ENCODE measurements at places on chromosomes 12 and 14.

DNA sequence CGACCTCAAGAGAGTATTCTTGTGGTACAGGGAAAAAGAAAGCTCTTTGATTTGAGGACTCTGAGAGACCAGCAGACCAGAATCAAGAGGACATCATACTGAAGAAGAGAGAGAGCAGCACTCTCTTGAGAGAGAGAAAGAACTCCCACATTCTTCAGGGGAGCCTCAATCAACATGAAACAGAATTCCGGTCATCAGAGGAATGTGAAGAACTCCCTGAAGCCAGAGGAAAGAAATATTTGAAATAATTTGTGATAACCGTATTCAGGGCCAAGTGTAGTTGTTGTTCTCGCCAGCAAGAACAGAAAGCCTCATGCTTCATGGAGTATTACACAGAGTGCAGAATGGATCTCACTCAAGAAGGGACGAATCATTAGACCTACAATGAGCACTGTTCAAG is 363.8 kb upstream of the TMEM132C start:
- no peak for DNase-seq

DNA sequence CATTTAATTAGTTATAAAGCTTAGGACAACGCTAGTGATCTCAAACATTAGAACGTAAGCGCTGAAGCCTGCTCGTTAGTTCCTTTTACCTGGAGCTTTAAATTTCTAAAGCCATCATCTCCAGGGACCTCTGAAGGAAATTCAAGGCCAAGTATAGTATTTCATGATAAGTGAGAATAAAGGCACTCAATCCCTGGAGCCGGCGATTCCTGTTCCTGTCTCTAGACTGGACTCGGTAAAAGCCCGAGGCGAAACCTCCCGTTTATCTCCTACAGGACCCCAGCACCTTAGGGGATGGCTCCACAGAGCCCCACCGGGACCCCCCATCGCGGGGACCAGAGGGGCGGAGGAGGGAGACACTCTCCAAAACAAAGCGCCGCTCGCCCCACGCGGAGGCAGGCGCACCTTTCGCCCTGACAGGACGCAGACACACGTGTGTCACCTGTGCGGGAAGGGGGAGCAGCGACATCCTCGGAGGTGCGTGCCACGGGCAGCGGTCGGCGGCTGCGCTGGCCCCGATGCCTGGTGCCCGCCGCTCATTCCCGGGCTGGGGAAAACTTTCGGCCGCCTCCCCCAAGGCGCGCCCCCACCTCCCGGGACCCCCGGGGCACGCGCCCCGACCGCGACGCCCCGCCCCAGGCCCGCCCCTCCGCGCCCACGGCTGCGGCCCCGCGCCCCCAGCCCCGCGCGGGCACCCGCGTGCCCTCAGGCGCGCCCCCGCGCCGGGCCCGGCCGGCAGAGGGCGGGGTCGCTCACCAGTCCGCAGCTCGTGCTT is 678 bp downstream of the RPS6KA5 start:
- no peak for DNase-seq

- peak; percentile 47 for DNase-seq
These were observed 16.6 kb downstream of the TAMALIN start for GRCh38 chr12:52023182-52023975.

DNA sequence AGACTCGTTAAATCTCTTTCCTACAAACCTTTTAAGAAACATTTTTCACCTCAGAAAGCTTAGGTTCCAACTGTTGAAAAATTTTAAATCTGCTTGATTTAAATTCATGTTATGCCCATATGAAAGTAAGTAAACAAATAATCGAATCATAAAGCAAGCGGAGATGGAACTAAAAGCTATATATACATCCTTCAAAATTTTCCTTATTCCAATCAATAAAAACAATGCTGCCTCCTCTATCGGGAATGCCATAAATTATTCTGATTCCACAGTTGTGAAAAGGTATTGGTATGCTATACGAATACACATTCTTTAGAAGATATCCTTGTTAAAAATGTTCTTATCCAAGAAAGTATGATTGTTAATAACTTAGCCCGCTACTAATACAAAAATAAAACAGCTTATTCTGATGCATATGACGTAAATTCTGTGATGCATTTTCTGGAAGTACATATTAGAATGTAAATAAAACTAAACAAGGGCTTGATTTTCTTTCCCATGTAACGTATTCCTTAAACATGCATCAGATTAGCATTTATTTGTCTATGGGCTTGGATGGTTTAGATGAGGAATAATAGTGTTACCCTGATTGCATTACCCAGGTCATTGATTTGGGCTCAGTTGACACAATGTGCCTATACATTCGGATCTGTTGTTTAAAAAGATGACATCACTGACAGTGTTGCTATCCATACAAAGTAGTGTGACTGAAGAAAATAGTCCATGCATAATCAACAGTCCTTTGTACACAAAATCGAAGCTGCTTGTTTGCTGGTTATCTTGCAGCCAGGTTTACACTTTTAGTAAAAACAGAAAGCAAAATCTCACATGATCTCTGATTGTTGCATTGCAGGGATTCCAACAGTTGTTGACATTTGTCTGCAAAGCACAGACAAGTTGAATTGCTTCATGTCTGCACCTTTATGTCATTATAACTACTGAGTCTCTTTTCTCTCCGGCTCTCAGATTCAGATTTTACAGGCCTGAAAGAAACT is 656 bp upstream of the DTD2 start:
- DNase-seq = no peak
